ENCODE measurements at places on chromosomes 2 and 18.

DNA sequence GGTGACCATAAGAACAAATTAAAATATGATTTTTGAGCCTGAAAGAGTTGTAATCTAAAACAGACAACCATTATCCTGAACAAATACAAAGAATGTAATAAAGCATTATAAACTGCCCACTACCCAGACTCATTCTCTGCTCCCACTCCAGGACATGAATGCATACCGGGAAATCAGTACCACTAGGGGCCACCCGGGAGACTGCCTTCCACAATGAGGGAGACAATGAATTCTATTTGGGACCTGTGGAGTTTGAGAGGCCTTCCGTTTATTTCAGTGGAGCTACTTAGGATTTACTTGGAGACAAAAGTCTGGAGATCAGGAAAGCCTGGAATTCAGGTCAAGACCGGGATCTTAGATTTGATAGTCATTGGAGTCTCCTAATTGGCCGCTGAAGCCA is 50.0 kb downstream of the NAB1 start:
- DNase-seq: no peak

DNA sequence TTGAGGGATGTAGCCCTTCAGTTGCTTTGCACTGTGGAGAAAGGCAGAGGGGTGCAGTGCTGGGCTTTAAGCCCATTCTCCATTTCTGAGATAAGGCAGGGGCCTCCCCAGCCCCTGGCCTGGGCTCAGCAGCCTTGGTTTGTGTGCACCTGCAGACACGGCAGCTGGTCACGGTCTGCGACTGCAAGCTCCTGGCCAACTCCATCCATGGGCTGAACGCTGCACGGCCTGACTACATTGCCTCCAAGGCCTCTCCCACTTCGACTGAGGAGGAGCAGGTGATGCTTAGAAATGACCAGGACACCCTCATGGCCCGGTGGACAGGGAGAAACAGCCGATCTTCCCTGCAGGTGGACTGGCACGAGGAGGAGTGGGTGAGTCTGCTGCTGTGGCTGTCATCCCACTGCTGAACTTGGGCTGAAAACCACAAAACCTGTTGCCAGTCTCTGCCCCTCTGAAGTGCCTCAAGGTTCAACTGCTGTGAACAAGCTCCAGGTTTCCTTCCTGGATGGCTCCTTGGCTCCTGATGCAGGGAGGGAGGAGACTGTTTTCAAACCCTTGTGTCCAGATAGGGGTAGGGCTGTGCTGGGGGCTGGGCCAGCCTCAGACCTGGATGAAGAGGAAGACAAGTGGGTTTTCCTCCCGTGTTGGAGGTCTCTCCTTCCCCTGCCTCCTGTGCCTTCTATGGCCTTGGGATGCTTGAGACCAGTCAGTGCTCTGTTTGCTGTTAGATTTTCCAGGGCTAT is 54.0 kb downstream of the COA5 start:
- no peak for DNase-seq

DNA sequence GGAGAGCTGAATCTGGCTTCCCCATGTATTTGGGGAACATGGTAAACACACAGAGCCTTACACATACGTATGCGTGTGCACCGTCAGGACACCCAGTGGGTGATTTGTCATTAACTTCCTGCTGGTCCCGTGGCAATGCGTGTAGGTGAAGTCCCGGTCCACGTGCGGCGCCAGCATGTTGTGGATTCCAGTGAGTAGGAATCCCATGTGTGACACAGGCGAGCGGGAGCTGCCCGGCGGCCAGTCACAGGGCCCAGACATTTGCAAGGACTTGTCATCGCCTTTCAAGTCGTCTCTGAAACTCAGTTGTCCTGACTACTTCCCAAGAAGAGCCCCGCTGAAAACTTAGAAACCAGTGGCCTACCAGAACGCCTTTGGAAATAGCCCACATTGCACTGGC is 102.0 kb downstream of the RNF144A start:
- no peak for DNase-seq

- no peak for DNase-seq
Observed at GRCh38 chr2:154637456-154637855, 61.0 kb upstream of the KCNJ3 start.

DNA sequence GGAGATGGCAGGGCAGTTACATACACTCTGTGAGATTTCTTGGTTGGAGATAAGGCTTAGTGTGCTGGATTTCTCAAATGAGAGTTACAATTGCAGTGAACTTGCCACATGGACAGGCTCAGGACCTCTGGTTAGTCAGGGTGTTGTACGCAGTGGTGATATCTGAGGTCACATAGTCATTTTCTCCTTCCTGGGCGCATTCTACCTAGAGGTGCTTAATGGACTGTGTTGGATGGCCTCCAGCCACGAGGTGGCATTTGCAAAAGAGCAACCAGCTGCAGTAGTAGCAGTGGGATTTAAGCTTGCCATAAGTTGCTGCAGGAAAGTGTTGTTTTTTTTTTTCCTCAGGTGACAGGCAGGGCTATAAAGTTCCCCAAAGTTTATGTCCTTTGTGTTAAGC is 173.8 kb upstream of the TMEM200C start:
- no peak for DNase-seq

- no peak for DNase-seq
Observed at GRCh38 chr2:101474731-101475384, at the start of gene RFX8. RFX8 (minus strand) TSS chr2:101475112; CDS start chr2:101466848, 8,264 bp downstream.

DNA sequence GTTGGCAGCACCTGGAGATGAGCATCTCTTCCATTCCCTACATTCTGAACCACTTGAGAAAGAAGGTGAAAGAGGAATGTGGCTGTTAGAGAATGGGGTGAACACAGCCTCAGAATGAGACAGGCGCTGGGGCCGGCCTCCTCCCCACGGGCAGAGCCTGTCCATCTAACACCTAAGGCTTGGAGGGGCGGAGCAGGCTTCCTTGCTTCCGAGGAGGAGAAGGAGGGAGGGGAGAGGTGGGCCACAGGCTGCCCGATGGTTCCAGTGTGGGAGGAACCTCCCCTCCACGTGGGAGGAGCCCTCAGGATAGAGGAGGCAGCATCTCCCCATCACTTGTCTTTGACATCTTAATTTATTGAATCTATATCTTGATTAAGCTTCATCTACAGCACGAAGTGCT is 68.6 kb downstream of the CIB4 start:
- no peak for DNase-seq

DNA sequence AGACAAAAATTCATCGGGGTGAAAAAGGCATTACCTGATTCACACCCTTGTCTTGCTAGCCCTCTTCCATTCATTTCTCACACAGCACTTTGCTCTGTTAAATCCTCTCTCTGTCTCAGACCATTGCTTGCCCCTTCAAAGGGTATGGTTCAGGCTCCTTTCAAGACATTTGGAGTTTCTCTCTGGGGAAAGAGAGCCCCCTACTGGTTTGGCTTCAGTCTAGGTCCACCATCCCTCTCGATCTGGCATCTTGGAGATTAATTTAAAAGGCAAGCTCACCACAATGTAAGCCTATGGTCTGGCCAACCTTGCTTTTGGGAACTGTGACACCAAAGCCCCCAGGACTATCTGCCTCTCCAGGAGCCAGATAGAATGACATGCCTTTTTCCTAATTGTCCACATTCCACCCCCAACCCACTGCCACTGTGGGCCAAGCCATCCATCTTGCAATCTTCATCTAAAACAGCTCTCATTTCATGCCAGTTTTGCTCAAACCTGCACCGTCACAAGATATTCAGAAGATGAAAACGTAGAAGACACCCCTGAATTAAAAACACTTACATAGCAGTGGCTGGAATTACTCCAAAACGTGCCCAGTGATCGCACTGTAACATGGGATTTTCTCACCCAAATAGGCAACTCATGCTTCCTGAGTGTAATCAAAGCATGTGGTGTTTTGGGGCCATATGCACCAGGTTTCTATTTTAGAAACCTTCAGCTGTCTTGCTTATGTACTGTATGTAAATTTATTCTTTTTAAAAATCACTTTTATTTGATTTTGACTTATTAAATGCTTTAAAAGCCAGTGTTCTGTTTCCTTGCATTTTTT is 93.9 kb downstream of the FARSB start:
- no peak for DNase-seq

DNA sequence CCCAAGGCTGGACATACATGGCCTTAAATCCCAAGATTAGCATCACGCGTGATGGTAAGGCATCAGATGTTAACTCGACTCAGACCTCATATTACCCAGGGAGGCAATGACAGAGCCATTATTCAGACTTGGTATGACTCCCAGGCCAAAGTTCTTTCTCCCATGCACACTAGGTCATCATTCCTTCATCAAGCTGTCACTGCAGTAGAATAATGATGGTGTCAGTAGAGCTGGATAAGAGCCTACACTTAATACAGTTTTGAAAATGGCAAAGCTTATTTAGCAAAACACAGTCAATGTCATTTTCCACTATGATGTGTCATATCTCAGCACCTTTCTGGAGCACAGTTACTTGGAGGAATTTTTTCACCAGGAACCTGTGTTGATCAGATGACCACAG is 663.3 kb downstream of the SUCLG1 start:
- no peak for DNase-seq

- DNase-seq: no peak
Observed at GRCh38 chr2:177464549-177464948, 72.0 kb downstream of the AGPS start.

DNA sequence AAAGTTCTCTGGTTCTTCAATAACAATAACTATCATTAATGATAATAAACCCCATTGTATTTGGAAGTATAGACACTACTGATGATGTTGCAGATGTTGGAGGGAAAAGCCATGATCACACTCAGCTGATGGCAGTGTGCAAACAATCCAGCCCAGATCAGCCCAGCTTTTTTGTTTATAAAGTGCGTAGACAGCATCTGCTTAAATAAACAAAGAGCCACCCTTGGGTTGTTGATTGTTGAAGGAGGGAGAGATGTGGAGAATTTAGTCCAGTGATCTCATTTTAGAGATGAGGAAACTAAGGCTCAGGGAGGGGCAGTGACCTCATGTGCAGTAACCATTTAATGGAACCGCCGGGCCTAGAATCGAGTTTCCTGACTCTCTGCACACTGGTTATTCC is 56.0 kb upstream of the MEX3C start:
- no peak for DNase-seq

Data from left ventricle myocardium inferior (tissue), 1 donor.